Right lobe of liver (tissue), 6 donors: ENCODE measurements at places on chromosomes 4 and X. TPM values are rescaled to one million over a fixed set of nuclear protein-coding genes. Genes with fewer than 3 reads are reported as not detected.
A peak's percentile ranks its signal among the peaks of the same experiment; 100 is the strongest.

- no peaks in the 10 kb centered on the region for H3K4me1 ChIP-seq
- no peaks in the 10 kb centered on the region for H3K27me3 ChIP-seq
- H3K36me3 ChIP-seq = no peaks in the 10 kb centered on the region
- no peak overlapping the region for H3K4me3 ChIP-seq
Measured at GRCh38 chr4:141802333-141802732, 165.9 kb downstream of the IL15 start.

- H3K4me3 ChIP-seq = no peak overlapping the region
- no peaks in the 10 kb centered on the region for H3K4me1 ChIP-seq
- H3K27ac ChIP-seq = no peak overlapping the region
- no peaks in the 10 kb centered on the region for H3K27me3 ChIP-seq
- DNase-seq = no peak
Measured at GRCh38 chr4:18749391-18749790, 727.8 kb upstream of the LCORL start.

DNA sequence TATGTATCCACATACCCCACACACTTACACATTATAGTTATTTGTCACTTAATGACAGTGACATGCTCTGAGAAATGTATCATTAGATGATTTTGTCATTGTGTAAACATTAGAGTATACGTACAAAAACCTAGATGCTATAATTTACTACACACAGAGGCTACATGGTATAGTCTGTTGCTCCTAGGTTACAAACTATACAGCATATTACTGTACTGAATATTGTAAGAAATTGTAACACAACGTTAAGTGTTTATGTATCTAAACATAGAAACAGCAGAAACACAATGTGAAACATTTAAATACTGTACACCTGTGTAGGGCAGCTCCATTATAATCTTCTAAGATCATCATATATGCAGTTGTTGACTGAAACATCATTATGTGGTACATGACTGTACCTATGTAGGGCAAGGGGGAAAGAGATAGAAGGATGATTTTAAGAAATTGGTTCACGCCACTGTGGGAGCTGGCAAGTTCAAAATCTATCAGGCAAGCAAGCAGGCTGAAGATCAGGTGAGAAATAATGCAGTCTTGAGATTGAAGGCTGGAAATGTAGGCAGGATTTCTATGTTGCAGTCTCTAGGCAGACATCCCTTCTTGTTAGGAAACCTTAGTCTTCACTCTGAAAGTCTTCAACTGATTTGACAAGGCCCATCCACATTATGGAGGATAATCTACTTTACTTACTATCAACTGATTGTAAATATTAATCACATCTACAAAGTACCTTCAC, 78.0 kb upstream of the CPEB2 start:
- peaks cover 8% of the 10 kb centered on the region for H3K4me1 ChIP-seq
- H3K27ac ChIP-seq = no peak overlapping the region
- no peaks in the 10 kb centered on the region for H3K27me3 ChIP-seq
- no peak for DNase-seq
- no peaks in the 10 kb centered on the region for H3K36me3 ChIP-seq

DNA sequence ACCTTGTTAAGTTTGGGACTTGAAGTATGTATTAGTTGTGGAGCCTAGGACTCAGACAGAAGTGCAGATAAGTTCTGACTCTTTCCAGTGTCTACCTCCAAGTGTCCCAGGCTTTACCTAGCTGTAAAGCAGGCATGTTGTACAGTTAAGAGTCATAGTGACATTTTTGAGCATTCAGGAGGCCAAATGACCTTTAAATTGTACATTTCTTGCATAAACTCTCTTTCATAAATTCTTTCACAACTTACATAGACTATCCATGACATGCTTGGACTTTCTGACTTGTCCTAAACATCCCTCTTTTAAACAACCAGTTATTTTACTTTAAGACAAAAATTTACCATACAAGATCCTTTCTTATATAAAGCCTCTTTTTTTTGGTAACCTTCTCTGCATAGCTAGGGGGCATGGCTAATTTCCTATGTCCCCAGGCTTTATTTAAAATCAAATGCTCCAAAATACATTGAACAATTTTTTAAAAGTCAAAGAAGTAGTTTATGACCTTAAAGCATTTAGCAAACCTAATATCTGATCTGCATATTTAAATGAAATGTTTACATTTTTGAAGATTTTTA, 40.1 kb upstream of the UGT8 start:
- H3K4me1 ChIP-seq = no peaks in the 10 kb centered on the region
- no peak for DNase-seq
- no peaks in the 10 kb centered on the region for H3K27me3 ChIP-seq
- no peaks in the 10 kb centered on the region for H3K36me3 ChIP-seq
- no peak overlapping the region for H3K4me3 ChIP-seq

- H3K4me1 ChIP-seq = peaks cover 5% of the 10 kb centered on the region
- no peak overlapping the region for H3K27ac ChIP-seq
- DNase-seq = no peak
- H3K4me3 ChIP-seq = no peak overlapping the region
- peaks cover 4% of the 10 kb centered on the region for H3K27me3 ChIP-seq
Measured at GRCh38 chrX:56726605-56727004, 2.4 kb upstream of the NBDY start.

GRCh38 chrX:30530606-30531005, 47.0 kb downstream of the TASL start:
- DNase-seq = no peak
- H3K4me1 ChIP-seq = no peaks in the 10 kb centered on the region
- H3K27me3 ChIP-seq = peaks cover 6% of the 10 kb centered on the region
- H3K27ac ChIP-seq = no peak overlapping the region
- no peak overlapping the region for H3K4me3 ChIP-seq
- no peaks in the 10 kb centered on the region for H3K36me3 ChIP-seq

GRCh38 chr4:162485486-162485885, 321.7 kb upstream of the FSTL5 start:
- DNase-seq = no peak
- H3K27ac ChIP-seq = no peak overlapping the region
- no peaks in the 10 kb centered on the region for H3K4me1 ChIP-seq
- H3K27me3 ChIP-seq = no peaks in the 10 kb centered on the region

DNA sequence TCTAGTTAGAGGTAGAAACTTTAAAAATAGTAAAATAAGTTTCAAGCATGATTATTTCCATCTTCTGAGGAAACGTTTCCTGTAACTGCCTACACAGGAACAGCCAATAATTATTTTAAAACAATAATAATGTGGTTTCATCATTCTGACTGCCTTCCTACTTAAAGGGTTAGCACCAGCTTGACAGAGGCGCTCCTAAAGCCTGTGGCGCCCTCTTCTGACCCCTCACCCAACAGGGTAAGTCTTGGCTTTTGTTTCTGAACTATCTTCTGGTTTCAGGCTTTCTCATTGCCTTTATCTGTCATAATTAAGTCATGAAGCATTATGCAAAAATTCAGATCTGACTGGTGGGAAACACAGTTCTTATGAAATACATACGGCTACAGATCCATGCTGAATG, 96.7 kb downstream of the ITM2A start:
- no peaks in the 10 kb centered on the region for H3K27me3 ChIP-seq
- no peaks in the 10 kb centered on the region for H3K36me3 ChIP-seq
- H3K4me3 ChIP-seq = no peak overlapping the region
- no peak overlapping the region for H3K27ac ChIP-seq
- no peak for DNase-seq

GRCh38 chrX:112664924-112665323, 14.8 kb downstream of the LHFPL1 start:
- no peaks in the 10 kb centered on the region for H3K27me3 ChIP-seq
- H3K27ac ChIP-seq = no peak overlapping the region
- no peaks in the 10 kb centered on the region for H3K4me1 ChIP-seq
- no peak for DNase-seq
- H3K36me3 ChIP-seq = no peaks in the 10 kb centered on the region
- no peak overlapping the region for H3K4me3 ChIP-seq

DNA sequence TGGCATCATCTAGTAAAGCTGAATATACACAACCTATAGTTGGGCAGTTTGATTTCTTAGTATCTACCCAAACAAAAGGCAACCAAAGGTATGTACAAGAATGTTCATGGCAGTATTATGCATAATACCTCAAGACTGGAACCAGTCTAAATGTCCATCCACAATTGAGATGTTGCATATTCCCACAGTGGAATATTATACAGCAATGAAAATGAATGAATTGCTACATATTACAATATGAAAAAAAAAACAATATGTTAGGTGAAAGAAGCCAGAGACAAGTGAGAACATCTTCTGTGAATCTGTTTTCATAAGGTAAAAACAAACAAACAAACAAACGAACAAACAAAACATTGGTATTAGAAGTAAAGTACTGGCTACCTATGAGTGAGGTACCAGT, 11.6 kb upstream of the RAB28 start:
- DNase-seq = no peak
- H3K4me1 ChIP-seq = no peaks in the 10 kb centered on the region
- no peaks in the 10 kb centered on the region for H3K27me3 ChIP-seq

DNA sequence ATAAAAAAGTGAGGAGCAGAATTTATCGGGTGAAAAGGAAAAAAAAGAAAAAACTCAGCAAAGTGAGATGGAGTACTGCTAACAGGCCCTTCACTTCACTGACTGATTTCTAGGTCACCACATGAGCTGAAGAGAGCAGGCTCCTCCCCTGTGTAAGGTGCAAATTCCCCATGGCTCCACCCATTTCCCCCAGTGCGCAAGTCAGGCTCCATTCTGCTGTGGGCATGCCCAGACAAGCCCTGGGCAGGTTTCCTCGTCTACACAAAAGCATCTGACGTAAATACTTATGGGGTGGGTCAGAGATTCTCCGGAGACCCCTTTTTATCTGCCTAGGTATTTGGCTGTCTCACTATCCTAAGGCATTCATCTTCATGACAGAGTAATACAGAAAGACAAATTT, 157.9 kb downstream of the MAGEB5 start:
- H3K27ac ChIP-seq = no peak overlapping the region
- no peaks in the 10 kb centered on the region for H3K36me3 ChIP-seq
- no peak for DNase-seq
- H3K4me3 ChIP-seq = no peak overlapping the region
- H3K4me1 ChIP-seq = no peaks in the 10 kb centered on the region
- peaks cover 3% of the 10 kb centered on the region for H3K27me3 ChIP-seq

DNA sequence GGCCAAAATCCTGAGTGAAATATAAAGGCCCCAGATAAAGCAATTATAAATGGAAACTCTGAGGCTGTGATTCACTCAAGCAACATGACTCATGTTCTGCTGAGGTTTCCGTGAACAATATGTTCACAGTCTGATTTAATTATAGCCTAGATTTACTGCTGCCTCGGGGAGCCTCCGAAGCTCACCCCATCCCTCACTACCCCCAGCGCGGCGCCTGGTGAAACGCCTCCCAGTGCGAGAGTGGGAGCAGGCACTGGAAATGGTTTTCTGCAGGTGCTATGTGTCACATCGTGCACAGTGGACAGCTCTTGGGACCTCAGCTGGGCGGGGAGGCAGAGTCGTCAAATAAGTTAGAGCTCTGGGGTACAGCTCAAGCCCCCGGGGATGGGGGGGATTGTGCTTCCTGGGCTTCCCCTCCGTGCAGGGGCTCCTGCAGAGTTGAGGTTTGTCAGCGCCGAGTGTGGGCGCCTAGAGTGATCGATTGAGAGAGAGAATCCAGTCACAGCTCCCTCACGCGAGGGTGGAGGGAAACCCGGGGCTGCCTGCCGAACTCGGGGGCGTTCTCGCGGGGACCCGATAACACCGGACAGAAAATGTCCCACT, 110.6 kb downstream of the PHKA2 start:
- no peak overlapping the region for H3K27ac ChIP-seq
- no peaks in the 10 kb centered on the region for H3K4me1 ChIP-seq
- H3K4me3 ChIP-seq = no peak overlapping the region
- no peaks in the 10 kb centered on the region for H3K36me3 ChIP-seq

GRCh38 chr4:177177541-177178081, 132.1 kb upstream of the NEIL3 start:
- H3K4me3 ChIP-seq = no peak overlapping the region
- no peak for DNase-seq
- H3K27ac ChIP-seq = no peak overlapping the region
- H3K4me1 ChIP-seq = no peaks in the 10 kb centered on the region
- no peaks in the 10 kb centered on the region for H3K36me3 ChIP-seq
- no peaks in the 10 kb centered on the region for H3K27me3 ChIP-seq

GRCh38 chr4:27293831-27294230, 433.2 kb downstream of the STIM2 start:
- no peak overlapping the region for H3K4me3 ChIP-seq
- no peak for DNase-seq
- H3K4me1 ChIP-seq = no peaks in the 10 kb centered on the region
- no peak overlapping the region for H3K27ac ChIP-seq
- no peaks in the 10 kb centered on the region for H3K36me3 ChIP-seq
- H3K27me3 ChIP-seq = no peaks in the 10 kb centered on the region

DNA sequence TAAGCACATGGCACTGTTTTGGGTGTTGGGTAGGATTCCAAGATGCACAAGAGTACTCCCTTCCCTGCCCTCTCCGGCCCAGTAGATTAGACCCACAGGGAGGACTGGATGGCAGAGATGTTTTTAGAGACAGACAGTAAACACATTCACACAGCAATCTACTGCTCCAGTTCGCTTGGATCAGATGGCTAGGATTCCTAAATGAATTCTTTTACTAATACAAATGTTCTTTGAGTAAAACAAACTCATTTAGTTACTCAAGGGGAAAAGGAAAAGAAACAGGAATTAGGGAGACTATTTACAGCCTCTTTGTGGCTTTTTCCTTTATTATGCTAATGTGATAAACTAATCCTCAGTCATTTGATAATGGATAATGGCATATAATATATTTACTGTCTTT, 5.9 kb downstream of the SNX25 start:
- H3K4me1 ChIP-seq = no peaks in the 10 kb centered on the region
- no peak overlapping the region for H3K27ac ChIP-seq
- DNase-seq = no peak

DNA sequence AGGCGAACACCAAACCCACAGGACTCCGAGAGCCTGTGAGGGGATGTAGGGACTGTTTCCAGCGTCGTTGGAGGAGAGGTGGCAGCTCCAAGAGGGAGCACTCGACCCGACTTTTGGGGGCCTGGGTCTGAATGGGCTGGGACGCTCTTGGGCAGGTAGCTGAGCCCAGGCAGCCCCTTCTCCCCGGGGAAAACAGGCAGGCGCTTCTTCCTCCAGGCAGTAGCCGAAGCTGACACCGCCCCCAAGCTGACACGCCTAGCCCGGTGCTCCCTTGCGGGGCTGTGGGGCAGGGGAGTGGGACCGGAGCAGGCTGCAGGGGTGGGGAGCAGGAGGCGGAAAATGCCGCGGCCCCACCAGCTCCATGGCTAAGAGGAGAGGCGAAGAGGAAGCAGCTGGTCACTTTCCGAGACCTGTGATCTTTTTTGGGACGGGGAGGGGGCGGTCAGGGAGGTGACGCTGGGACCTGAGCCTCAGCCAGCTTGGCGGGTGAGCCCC, 4.2 kb downstream of the NKX1-1 start:
- H3K27me3 ChIP-seq = peaks cover 3% of the 10 kb centered on the region
- DNase-seq = peak; percentile 34
- H3K4me3 ChIP-seq = no peak overlapping the region
- no peaks in the 10 kb centered on the region for H3K4me1 ChIP-seq

Gene NMU
- not detected for total RNA-seq

Gene DDIT4L
- total RNA-seq = 0.11 TPM

Gene ENOPH1
- 18.9 TPM for total RNA-seq

Gene MCF2
- 0.15 TPM for total RNA-seq

Gene RTL9
- total RNA-seq = 0.29 TPM

Gene SASH3
- total RNA-seq = 2.8 TPM

Gene GDI1
- total RNA-seq = 28.1 TPM

Gene ENPP6
- total RNA-seq = 0.42 TPM

Gene RAB39B
- not detected for total RNA-seq
